ENCODE measurements at places on chromosomes 12 and 14.

GRCh38 chr14:101591582-101591981 is 30.3 kb downstream of the DIO3 start:
- no peak for DNase-seq

DNA sequence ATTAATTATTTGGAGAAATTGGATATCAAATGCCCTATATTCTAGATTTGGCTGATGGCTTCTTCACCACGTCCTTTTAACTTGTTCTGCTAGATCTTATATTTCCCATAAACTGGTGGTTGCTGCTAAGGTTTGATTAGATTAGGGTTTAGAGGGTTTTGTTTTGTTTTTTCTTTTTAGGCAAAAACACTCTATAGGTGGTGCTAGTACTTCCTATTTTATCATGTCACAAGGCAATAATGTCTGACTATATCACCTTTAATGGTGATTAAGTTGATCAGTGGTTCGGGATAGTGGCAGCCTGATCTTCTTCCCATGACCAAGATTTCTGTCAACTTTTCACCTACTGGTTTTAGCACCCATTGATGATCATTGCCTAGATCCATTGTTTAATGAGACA is 455.1 kb downstream of the RAD51B start:
- DNase-seq: no peak

GRCh38 chr14:54893151-54893760 is 9.4 kb downstream of the GCH1 start:
- DNase-seq: no peak

- DNase-seq: no peak
Measured at GRCh38 chr14:78202163-78202562, 32.0 kb downstream of the NRXN3 start.

DNA sequence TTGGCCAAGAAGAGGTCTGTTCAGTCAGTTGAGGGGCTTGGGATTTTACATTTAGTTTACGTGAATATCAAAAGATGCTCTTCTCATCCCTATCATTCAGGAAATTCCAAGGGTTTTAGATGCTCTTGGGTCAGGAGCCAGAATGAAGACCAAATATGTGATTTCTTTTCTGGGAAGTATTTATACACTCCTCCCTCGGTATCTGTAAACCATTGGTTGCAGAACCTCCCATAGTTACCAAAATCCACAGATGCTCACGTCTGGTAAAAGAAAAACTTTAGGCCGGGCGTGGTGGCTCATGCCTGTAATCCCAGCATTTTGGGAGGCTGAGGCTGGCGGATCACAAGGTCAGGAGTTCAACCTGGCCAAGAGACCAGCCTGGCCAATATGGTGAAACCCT is 75.9 kb downstream of the TNFAIP2 start:
- DNase-seq: no peak

DNA sequence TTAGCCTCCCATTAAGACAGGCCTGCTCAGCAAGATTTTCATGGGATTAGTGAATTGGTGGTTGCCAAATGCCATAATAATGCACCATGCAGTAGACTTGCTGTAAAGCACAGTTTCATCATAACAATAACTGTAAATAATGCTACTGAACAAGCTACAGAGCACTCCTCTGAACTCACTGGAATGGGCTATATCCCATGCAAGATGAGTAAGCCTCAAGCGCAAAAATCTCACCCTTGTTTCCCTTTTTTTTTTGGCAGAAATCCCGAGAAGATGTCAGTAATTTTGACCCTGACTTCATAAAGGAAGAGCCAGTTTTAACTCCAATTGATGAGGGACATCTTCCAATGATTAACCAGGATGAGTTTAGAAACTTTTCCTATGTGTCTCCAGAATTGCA is 145.9 kb upstream of the HIF1A start:
- no peak for DNase-seq

GRCh38 chr12:103799504-103799856 is 41.6 kb downstream of the NT5DC3 start:
- no peak for DNase-seq

GRCh38 chr12:94656556-94656955 is 6.2 kb upstream of the TMCC3 start:
- no peak for DNase-seq

DNA sequence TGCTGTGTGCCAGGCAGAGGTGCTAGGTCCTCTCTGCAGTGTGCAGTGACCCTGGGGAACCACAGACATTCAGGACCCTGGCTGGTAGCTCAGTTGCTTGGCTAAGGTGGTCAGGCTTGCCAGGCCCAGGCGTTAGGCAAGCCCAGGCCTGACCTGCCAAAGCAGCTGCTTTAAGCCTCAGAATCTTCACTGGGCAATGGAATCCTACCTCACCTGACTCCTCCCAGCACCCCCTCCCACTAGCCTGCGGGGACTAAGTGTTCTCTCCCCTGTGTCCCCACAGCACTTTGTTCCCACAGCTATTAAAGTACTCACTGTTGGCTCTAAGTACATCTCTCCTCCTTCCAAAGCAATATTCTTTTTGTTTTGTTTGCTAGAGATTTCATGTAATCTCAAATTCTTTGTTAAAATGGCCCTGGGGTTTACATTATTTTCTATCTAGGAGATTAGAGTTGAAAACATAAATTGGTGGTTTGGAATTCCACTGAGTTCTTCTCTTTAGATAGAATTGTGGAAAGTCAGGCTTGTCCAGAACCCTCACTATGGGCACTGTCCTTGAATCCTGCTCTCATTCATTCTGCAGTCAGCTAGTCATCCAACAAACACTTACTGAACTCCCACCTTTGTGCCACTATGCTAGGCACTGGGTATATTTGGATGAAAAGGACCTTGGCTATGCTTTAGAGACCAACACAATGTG is 44.4 kb downstream of the DGLUCY start:
- no peak for DNase-seq
